Mesendoderm (in vitro differentiated cells): ENCODE measurements at places on chromosomes 4 and X.

DNA sequence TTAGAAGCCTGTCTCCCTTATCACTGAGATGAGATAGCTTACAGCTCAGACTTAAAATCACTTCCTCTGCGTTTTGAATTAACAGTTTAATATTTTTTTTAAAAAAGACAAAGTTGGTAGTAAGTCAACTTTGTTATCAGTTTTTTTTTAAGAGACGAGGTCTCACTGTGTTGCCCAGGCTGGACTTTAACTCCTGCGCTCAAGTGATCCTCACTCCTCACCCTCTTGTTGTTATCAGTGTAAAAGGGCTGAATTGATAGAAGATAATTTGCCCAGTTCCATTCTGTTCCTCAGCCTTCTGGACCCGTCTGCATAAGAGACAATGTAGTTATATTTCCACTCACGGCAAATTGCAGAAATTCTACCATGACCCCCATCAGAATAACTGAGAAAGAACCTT is 245.4 kb downstream of the DCTD start:
- H3K36me3 ChIP-seq, result no peaks in the 10 kb centered on the region
- H3K4me1 ChIP-seq, result peaks cover 4% of the 10 kb centered on the region
- H3K27me3 ChIP-seq, result no peaks in the 10 kb centered on the region
- H3K4me3 ChIP-seq, result no peak overlapping the region

DNA sequence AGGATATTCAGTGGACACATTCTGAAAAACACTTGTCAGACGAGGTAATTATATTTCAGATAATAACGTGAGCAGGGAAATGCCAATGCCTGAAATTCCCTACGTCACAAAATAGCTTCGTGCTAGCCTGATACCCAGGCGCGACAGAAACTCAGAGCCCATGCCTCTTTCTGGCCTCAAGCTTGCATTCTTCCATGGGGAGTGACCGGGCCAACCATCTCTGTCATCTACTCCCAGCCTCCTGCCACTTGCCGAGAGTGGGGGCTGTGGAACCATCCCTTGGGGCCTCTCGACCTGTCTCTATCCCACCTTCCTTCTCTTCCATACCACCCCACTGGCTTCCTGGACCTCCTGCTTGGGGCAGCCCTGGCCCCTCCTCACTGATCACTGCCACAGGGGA is 34.5 kb upstream of the CDKN2AIP start:
- H3K4me1 ChIP-seq, result no peaks in the 10 kb centered on the region
- no peak for DNase-seq
- H3K4me3 ChIP-seq, result no peak overlapping the region
- H3K27me3 ChIP-seq, result no peaks in the 10 kb centered on the region
- no peaks in the 10 kb centered on the region for H3K36me3 ChIP-seq

GRCh38 chr4:109989618-109990017 is 76.9 kb downstream of the EGF start:
- peaks cover 1% of the 10 kb centered on the region for H3K36me3 ChIP-seq
- H3K27me3 ChIP-seq, result no peaks in the 10 kb centered on the region
- no peaks in the 10 kb centered on the region for H3K4me1 ChIP-seq
- H3K4me3 ChIP-seq, result no peak overlapping the region

- H3K27me3 ChIP-seq, result no peaks in the 10 kb centered on the region
- H3K4me1 ChIP-seq, result no peaks in the 10 kb centered on the region
- H3K4me3 ChIP-seq, result no peak overlapping the region
Observed at GRCh38 chr4:18923496-18924161, 902.1 kb upstream of the LCORL start.

- no peak overlapping the region for H3K27ac ChIP-seq
- no peaks in the 10 kb centered on the region for H3K36me3 ChIP-seq
- no peaks in the 10 kb centered on the region for H3K4me1 ChIP-seq
- no peak overlapping the region for H3K4me3 ChIP-seq
Observed at GRCh38 chr4:3708103-3708510, 58.1 kb upstream of the ADRA2C start.

DNA sequence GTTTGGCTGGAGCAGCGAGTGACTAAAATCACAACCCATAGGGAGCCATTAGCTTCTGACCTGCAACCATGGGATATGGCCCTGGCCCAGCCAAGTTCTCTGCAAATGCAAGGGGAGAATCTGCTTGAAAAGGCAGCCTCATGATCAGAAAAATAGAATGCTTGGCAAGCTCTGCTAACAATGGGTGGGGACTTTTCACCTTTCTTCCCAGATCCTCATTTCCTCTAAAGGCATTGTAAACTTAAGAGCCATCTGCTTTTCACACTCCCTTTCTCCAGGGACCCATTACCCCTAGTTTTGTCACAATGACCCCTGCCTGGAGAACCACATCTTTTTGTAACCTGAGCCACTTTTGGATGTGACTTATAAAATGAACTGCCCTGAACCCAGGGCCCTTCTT is 104.3 kb downstream of the PARM1 start:
- no peak overlapping the region for H3K4me3 ChIP-seq
- H3K27ac ChIP-seq, result no peak overlapping the region
- H3K4me1 ChIP-seq, result no peaks in the 10 kb centered on the region
- H3K27me3 ChIP-seq, result no peaks in the 10 kb centered on the region
- peak; percentile 16 for DNase-seq

DNA sequence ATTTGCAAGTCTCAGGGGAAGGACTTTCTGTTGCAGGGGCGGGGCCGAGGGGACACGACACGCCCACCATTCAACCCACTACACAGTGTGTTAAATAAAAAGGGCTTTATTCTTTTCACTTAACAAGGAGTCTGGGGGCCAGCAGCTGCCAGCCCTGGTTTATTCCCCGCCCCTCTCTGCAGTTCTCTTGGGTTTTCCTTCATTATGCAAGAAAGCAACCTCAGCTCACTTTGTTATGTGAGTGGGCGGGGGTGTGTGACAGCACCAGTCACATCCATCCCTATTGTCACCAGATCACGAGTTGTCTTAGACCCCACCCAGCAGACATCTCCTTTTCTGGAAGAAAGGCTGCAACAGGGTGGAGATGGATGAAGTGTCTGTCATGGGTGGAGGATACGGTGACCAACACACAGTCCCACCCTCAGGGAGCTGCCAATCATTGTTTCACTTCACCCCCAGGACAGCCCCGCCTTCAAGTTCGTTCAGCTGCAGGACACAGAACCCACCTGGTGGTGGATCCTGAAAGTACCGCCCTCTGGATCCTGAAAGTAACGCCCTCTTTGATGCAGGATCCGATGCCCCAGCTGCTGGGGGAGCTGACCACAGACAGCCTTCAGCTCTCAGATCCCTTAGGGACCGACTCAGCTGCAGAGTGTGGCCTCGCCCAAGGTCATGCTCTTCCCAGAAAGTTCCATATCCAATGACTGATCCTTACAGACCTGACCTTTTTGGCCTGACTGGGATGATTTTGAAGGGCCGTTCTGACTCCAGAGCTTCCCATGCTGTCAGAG is 79.6 kb downstream of the SMIM20 start:
- no peaks in the 10 kb centered on the region for H3K4me1 ChIP-seq
- H3K4me3 ChIP-seq, result no peak overlapping the region
- peak; percentile 100 for DNase-seq
- peak overlapping the region; percentile 49 for H3K27ac ChIP-seq
- no peaks in the 10 kb centered on the region for H3K27me3 ChIP-seq
- H3K36me3 ChIP-seq, result no peaks in the 10 kb centered on the region

- no peaks in the 10 kb centered on the region for H3K36me3 ChIP-seq
- H3K27me3 ChIP-seq, result no peaks in the 10 kb centered on the region
- H3K4me1 ChIP-seq, result no peaks in the 10 kb centered on the region
- H3K27ac ChIP-seq, result no peak overlapping the region
- DNase-seq, result no peak
- no peak overlapping the region for H3K4me3 ChIP-seq
Observed at GRCh38 chr4:140811429-140811828, 55.2 kb upstream of the TBC1D9 start.

DNA sequence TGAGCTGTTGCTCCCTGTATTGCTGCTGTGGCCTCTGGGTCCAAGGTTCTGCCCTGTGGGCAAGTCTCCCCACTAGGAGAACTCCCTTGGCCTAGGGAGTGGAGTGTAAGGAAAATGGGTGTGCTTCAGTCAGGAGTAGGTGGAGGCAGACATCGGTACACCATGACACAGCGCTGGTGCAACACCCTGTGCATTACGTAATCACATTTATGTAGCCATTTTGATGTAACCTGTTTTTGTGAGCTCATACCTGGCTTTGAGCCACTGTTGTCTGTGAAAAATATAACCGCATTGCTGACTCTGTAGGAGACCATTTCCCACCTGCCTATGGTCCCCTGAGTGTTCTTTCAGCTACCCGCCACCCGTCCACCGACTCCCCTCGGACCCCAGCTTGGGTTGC is 700.5 kb upstream of the AGA start:
- no peak overlapping the region for H3K4me3 ChIP-seq
- no peak overlapping the region for H3K27ac ChIP-seq
- H3K36me3 ChIP-seq, result no peaks in the 10 kb centered on the region
- no peaks in the 10 kb centered on the region for H3K4me1 ChIP-seq

- no peak overlapping the region for H3K27ac ChIP-seq
- no peaks in the 10 kb centered on the region for H3K27me3 ChIP-seq
- peak; percentile 27 for DNase-seq
- H3K4me3 ChIP-seq, result no peak overlapping the region
- peaks cover 6% of the 10 kb centered on the region for H3K4me1 ChIP-seq
Observed at GRCh38 chr4:36024901-36025660, 219.2 kb downstream of the ARAP2 start.

DNA sequence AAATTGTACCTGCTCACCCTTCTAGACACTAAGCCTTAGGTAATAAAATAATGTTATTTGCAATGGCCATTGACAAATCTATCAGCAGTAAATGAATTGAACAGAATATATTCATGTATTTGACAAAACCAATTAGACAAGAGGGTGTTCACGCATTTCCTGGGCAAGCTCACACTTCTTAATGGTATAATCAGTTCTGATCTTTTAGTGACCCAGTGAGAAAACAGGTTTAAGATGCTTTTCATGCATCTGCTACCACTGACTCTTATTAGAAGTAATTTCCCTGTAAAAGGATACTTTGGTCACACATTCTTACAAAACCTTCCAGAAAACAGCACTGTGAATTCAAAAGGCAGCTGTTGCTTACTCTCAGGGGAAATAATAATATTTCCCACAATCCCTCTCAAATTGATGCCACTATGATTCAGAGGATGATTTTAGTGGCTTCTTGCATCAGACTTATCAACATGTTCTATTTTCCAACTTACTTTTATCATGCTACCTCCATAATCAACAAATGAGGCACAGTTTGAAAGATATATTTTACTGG is 313.9 kb upstream of the NWD2 start:
- peak; percentile 8 for DNase-seq
- H3K27me3 ChIP-seq, result no peaks in the 10 kb centered on the region
- H3K4me3 ChIP-seq, result no peak overlapping the region

DNA sequence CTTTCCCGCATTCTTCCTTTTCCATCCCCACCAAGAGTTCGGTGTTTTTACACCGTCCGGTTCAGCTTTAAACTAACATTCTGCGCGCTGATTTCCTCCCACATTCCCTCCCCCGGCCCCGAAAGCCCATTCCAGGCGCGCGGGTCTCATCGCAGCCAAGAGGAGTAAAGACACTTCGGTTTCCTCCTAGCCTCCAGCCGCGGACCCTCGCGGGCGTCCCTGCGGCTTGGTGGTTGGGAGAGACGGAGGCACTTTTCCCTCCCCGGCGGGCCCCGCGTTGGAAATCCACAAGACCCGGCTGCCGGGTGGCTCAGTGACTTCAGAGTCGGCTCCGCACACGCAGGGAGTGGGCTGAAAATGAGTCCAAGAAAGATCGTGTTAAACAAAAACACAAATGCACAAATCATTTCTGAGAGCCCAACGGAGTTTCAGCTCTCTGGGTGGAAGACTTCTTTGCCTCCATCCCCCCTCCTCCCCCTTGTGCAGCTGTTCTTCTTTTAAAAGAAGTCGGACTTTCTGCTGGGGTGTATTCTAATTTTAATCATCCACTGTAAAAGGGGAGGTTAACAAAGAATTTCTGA is 2.0 kb upstream of the ARX start:
- H3K4me3 ChIP-seq, result no peak overlapping the region
- DNase-seq, result peak; percentile 28
- H3K36me3 ChIP-seq, result no peaks in the 10 kb centered on the region
- H3K4me1 ChIP-seq, result no peaks in the 10 kb centered on the region
- no peak overlapping the region for H3K27ac ChIP-seq

DNA sequence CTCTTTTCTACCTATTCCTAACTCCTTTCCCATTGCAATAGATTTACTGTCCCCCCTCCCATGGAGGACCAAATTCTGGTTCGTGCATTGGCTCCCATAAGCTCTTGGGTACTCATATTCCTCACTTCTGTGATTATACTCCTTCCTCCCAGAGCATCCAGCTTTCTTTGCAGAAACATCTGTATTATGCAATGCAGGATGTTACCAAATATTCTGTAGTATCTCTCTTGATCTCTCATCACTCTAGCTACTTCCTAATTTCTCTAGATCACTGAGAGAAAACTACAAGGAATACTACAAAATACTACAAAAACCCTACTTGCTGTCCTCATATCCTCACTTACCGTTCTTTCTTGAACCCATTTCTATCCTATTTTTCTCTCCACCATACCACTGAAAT is 395.9 kb upstream of the HS3ST1 start:
- H3K27ac ChIP-seq, result no peak overlapping the region
- no peaks in the 10 kb centered on the region for H3K36me3 ChIP-seq
- no peaks in the 10 kb centered on the region for H3K27me3 ChIP-seq
- DNase-seq, result no peak
- no peaks in the 10 kb centered on the region for H3K4me1 ChIP-seq
- H3K4me3 ChIP-seq, result no peak overlapping the region

DNA sequence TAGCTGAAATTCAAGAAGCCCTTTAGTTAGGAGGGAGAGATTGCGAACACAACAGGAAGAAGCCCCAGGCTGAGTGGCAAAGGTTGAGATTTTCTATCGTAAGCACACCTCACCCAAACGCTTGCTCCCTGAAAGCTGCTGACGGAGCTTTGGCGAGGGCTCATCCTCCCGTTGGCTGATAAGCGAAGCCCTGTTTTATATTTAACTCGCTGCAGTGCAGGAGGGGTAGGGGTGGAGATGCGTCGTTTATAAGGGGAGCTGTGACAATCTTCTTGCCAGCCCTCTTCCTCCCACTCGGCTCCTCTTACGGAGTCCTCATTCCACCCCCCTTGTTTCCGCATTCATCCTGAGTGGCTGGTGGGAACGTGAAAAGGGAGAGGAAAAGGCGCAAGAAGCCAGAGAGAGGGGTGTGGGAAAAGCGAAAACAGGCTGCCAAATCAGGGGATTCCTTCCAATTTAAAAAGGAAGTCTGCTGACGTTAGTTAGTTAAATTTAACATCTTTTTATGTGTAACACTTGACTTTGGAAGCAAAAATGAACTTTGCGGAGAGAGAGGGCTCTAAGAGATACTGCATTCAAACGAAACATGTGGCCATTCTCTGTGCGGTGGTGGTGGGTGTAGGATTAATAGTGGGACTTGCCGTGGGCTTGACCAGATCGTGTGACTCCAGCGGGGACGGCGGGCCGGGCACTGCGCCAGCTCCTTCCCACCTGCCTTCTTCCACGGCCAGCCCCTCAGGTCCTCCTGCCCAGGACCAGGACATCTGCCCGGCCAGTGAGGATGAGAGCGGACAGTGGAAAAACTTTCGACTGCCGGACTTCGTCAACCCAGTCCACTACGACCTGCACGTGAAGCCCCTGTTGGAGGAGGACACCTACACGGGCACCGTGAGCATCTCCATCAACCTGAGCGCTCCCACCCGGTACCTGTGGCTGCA is at the start of gene ENPEP:
Gene ENPEP (plus strand): TSS at position 275 of the 938 bp plus-strand sequence. CDS start 260 bp downstream, at position 535.
- H3K4me3 ChIP-seq, result no peak within 1 kb of the TSS
- no peaks in the 10 kb centered on the region for H3K27me3 ChIP-seq
- peaks cover 16% of the 10 kb centered on the region for H3K4me1 ChIP-seq
- H3K36me3 ChIP-seq, result no peaks in the 10 kb centered on the region
- H3K27ac ChIP-seq, result peak within 1 kb of the TSS; percentile 24
- DNase-seq, result peak; percentile 84
